Activated naive CD4-positive, alpha-beta T cell treated with anti-CD3 and anti-CD28 coated beads, Interleukin-2, amount 10 ng/mL, durations not matched to agents 7 days and 5 days (primary cell): ENCODE measurements at places on chromosomes 7 and 10.

DNA sequence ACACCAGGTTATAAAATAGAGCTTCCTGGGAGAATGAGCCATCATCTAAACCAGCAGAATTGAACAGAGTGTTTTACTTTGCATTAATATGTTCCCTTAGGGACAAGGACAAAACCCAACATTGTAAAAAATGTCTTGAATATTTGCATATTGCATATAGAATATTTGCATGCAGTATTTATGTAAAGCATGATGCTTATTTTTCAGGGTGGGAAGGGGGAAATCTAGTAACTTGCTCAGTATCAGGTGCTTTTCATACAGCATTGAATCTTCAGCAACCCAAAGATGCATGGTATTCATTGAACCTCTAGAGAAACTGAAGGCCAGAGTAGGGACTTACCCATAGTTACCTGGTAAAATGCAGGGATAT lies 409.2 kb upstream of the ZMIZ1 start:
- DNase-seq = no peak
- no peak overlapping the region for H3K4me3 ChIP-seq
- peaks cover 15% of the 10 kb centered on the region for H3K27me3 ChIP-seq
- H3K27ac ChIP-seq = no peak overlapping the region
- no peaks in the 10 kb centered on the region for H3K36me3 ChIP-seq
- no peaks in the 10 kb centered on the region for H3K4me1 ChIP-seq

GRCh38 chr10:96317067-96317833 lies 13.0 kb downstream of the DNTT start:
- H3K4me3 ChIP-seq = no peak overlapping the region
- H3K36me3 ChIP-seq = no peaks in the 10 kb centered on the region

GRCh38 chr7:3029138-3029537 lies 14.5 kb downstream of the CARD11 start:
- H3K4me3 ChIP-seq = no peak overlapping the region
- H3K36me3 ChIP-seq = peaks cover 68% of the 10 kb centered on the region
- H3K27ac ChIP-seq = no peak overlapping the region
- no peak for DNase-seq
- H3K27me3 ChIP-seq = no peaks in the 10 kb centered on the region
- H3K4me1 ChIP-seq = peaks cover 34% of the 10 kb centered on the region

DNA sequence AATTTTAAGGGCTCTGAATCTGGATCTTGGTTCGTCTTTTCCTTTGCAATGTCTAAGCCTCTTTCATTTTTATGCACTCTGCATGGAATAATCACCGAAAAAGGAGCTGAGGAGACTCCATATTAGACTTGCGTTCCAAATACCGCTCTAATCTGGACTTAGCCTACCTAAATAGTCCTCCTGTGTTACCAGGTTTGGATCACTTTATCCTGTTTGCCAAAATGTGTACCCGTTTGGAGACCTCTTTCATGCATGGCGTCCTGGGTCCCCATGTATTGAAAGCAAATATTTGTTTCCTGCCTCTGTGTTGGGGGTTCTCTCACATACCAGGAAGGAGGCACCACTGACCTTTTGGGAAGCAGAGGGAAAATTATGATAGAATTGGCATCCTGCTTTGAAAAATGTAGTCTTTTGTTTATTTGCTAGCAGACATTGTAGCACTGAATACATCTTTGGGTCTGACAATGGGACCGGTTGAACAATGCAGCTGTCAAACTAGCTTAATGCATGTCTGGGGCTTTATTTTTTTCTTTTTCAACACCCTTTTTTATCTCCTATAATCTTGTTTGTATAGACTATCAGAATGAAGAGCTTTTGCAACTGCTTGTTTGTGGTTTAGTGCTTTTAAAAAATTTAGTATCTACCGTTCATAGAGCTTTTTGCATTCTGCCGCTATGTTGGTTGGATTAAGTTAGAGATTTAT lies 11.8 kb upstream of the CELF2 start:
- H3K4me3 ChIP-seq = no peak overlapping the region
- H3K4me1 ChIP-seq = peaks cover 10% of the 10 kb centered on the region
- H3K36me3 ChIP-seq = no peaks in the 10 kb centered on the region
- H3K27me3 ChIP-seq = peaks cover 50% of the 10 kb centered on the region
- H3K27ac ChIP-seq = no peak overlapping the region
- DNase-seq = no peak

DNA sequence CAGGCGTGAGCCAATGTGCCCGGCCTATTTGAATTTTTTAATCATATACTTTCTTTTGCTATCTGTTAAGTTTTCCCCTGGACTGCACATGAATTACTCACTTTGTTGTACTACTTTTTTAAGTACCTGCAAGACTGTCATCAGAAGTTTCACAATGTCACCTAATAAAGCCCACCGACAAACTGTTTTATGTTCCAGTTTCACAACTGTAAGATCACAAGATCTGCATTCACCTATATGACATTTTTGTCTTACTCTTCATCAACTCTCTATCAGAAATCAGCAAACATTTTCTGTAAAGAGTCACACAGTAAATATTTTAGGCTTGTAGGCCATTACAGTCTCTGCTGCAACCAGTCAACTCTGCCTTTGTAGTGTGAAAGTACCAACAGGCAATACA lies 88.5 kb downstream of the ZNF33B start:
- peaks cover 6% of the 10 kb centered on the region for H3K27me3 ChIP-seq
- H3K4me1 ChIP-seq = peaks cover 45% of the 10 kb centered on the region
- no peak for DNase-seq
- no peak overlapping the region for H3K27ac ChIP-seq

DNA sequence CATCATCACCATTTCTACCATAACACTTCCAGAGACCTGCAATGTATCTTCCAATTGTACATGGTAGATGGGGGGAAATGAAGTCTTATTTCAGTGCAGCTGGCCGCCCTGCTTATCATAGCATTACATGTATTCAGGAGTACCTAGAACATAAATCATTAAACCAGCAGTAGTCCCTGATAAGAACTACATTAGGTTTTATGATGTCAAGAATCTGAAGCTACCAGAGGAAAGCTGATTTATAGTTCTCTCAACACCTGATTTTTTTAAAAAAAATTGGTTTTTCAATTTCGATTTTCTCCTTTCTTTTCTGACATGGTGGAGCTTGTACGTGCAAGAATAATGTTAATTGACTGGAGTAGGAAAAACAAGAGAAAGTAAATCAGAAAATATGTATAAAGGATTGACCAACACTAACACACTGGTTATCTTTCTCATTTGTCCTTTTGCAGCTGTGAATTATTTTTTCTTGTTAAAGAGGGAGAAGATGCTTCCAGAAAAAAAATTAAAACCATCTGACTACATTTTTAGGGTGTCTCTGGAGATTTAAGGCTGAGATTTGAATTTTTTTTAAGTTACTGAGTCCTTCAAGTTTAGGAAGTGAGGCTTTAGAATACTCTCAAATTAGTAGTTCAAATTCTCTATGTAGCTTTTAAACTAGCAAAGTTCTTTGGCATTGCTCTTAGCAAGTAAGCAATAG lies 59.1 kb downstream of the CSTF2T start:
- H3K4me1 ChIP-seq = no peaks in the 10 kb centered on the region
- no peaks in the 10 kb centered on the region for H3K36me3 ChIP-seq
- no peak for DNase-seq

DNA sequence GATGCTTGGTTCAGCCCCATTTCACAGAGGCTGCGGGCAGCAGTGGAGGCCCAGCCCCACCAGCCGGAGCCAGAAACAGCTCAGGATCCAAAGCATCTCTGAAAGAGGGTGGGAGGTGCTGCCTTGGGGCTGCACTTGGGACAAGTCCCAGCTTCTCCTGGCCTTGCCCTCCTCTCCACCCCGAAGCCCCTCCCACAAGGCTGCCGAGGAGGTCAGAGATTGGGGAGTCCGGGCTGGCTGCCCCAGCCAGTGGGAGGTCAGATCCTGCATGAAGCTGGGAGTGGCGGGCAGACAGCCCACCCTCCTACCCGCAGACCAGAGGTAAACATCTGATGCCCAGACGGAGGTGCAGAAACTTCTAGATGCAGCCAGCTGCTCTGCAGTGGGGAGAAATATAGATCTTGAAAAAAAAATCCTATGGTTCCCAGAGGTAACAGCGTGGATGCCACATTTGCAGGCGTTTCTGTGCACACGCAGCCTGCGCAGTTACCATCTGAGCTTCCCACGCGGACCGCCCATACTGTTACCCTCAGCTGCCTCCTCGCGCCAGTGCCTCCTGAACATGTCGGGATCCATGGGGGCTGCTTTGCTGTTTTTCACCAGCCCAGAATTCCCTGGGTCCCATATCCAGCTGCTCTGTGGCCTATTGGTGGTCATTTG lies 36.9 kb upstream of the GNA12 start:
- no peaks in the 10 kb centered on the region for H3K36me3 ChIP-seq
- DNase-seq = no peak
- H3K27ac ChIP-seq = no peak overlapping the region
- no peak overlapping the region for H3K4me3 ChIP-seq
- peaks cover 25% of the 10 kb centered on the region for H3K4me1 ChIP-seq
